ENCODE measurements at places on chromosomes 2 and 18. TPM values are rescaled to one million over a fixed set of nuclear protein-coding genes. Genes with fewer than 3 reads are reported as not detected.

Gene IL37
- total RNA-seq: not detected

Gene DPYSL5
- 4.0 TPM for total RNA-seq

Gene NGEF
- total RNA-seq: 16.5 TPM

Gene FAM110C
- 0.06 TPM for total RNA-seq

Gene LIMS1
- 66.1 TPM for total RNA-seq
